CD4-positive, alpha-beta T cell treated with Interleukin-12 subunit alpha and Interleukin-12 subunit beta, for 1 hour (primary cell): ENCODE measurements at places on chromosomes 3 and 15.

DNA sequence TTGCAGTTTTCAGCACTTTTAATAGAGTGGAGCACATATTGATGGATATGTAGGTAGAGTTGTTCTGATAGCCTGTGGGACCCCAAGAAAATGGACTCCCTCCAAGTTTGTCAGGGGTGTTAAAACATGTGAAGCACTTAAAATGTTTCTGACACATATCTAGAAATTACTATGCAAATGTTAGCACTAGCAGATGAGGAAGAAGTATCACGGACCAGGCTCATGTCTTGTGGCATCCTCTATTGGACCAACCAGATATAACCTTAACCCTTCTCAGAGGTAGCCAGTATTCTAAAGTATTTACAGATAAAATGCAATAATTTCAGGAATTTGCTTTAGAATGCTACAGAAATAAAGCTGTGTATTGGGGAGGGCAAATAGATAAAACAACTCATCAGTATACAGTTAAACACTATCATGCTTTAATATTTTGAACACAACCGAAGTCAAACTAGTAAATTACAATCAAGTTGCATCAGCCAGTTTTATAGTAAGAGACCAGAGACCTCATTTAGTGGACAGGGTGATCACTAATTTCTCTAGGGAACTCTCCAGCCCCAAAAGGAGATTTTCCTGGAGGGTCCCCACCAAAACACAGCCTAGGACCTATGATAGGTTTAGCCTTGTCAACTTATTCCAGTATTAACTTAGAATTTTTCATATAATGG, 57.2 kb upstream of the FBN1 start:
- no peak for DNase-seq

GRCh38 chr15:22888120-22888859, 49.8 kb downstream of the NIPA2 start:
- DNase-seq: no peak

GRCh38 chr3:8529181-8529637, 27.6 kb downstream of the LMCD1 start:
- no peak for DNase-seq

DNA sequence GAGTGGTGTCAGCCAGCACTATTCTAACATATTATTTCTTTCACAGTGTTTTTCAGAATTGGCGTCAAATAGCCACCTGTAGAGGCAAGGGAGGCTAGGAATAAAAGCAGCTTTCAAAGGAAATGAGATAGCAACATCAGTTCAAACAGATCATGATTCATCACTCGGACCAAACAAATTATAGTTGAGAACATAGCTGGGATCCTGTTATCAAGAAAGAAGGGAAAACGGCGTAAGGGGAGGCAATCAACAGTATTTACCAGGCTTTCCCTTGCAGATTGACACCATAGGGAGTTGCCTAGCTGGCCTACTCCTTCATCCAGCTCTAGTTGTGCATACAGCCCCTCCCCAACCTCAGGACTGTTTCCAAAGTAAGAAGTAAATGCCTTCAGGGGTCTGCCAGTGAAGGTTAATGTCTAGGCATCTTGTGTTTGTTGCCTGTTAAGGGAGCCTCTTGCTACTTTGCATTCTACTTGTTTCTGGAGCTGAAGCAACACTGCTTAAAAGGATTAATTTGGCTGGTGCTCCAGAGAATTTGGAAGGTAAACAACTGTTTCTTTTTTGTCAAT, 286.5 kb downstream of the NSUN3 start:
- no peak for DNase-seq

GRCh38 chr3:126295407-126295939, 61.7 kb downstream of the KLF15 start:
- DNase-seq: no peak

DNA sequence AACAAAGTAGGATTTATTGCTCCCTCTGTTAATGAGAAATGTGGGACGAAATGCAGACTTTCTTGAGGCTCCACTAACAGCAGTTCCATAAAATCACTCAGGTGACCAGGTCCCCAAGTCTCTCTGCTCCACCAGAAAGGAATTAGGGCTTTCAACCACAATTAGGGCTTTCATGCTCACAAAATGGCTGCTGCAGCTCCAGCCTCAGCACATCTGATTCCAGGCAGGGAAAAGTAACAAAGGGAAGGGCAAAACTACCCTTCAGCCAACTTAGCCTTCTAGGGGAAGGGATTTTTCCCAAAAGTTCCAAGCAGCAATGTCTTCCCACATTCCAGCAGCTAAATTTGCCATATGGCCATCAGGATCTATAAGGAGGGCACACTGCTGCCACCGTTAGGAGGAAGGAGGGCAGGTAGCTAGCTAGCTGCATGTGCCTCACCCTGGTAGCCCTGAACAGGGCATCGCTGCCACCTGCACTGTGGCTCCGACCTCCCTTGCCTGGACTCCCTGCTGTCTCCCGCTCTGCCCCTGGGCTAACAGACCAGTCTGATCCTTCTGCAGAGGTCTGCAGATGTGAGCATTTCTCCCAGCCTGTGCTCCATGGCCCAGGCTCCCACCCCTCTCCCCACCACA, 12.8 kb downstream of the CFAP100 start:
- no peak for DNase-seq

DNA sequence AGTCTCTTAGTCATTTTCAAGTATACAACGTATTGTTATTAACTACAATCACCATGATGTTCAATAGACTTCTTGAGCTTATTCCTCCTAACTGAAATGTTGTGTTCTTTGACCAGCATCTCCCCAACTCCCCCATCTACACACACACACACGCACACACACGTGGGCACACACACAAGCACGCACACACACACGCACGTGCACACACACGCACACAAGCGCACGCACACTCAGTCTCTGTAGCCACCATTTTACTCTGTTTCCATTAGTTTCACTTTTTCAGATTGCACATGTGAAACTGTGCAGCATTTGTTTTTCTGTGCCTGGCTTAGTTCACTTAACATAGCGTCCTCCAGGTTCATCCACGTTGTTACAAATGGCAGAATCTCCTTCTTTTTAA, 247.0 kb downstream of the XXYLT1 start:
- DNase-seq: no peak

DNA sequence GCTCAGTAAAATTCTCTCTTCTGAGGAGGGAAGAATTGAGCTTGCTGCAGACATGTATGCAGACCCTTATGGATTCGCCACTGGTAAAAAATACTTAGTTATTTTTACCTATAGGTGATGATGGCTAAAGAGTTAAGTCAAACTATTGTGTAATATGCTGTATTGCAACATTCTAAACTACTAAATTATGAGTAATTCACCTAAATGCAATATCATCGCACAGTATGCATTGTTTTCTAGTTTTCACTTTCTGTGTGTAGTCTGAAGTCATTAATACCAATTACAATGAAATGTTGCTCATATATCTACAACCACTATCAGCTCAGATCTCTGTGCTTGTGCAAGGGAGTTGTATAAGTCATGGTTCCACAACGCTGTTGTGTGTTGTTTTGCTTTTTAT, 48.7 kb upstream of the ROBO2 start:
- DNase-seq: no peak

DNA sequence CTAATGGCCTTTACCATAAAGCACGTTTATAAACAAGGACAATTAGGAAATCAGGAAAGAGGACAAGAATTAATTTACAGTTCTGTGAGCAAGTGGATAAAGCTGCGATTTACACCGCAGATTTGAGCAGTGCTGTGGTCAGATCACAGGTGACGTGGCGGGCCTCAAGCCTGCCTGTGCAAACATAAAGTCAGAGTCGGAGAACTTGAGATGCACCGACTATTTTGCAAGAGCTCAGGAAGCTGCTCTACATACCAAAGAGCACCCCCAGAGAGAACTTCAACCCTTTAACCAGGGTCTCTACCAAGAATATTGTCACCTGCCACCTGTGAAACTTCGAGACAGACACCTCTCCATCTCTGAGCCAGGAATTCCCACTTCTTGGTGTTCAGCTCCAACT, 35.7 kb downstream of the MECOM start:
- DNase-seq: no peak

GRCh38 chr3:172087198-172087597, 47.8 kb downstream of the FNDC3B start:
- no peak for DNase-seq

- peak; percentile 52 for DNase-seq
Observed at GRCh38 chr3:57169872-57170623, 4.9 kb upstream of the IL17RD start.

DNA sequence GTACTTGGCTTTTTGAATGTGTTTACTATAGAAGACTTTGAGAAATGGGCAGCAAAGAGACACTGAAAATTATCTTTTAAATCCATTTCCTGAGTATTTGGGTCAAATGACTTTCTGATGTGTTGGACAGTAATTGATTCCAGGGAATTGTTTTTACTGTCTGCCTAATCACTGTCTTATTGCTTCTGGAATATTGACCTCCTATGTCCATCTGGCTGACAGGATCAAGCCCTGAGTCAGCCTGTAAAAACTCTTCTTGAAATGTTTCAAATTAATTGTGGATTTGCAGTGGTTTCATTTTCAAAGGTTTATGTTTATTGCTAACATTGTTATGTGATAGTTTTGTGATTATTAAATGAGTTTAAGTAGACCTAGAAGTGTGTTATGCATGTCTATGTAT, 50.6 kb upstream of the MLF1 start:
- no peak for DNase-seq

DNA sequence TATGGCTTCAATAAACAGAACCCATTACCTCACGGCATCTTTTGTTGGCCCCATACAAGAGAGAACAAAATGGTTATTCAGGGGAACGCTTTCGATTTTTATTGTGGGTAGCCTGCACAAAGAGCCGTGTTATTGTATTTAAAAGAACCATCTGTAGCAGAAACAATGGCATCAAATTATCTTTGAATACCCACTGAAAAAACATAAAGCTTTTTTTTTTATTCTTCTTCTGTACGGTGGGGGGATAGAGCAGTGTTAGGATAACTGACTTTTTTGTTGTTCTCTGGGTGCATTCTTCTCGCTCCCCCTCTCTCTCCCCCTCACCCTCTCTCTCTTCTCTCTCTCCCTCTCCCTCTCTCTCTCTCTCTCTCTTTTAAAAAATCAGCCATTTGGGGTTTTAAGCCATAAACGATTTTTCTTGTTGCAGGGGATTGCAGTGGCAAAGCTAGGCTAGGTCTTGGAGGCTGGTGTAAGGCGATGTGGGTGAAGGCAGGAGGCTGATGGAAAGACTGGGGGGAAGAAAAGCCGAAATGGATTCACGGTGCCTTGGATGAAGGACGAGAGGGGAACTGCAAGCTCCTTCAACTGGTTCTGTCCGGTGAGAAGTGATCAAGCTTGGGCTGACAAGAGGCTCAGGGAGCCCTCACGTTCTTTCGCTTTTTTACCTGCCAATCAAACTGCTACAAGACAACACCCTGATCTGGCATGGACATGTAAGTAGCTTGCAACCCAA, 12.4 kb upstream of the SOX2 start:
- DNase-seq: no peak

- no peak for DNase-seq
Observed at GRCh38 chr3:194046531-194046930, 89.4 kb upstream of the HES1 start.

DNA sequence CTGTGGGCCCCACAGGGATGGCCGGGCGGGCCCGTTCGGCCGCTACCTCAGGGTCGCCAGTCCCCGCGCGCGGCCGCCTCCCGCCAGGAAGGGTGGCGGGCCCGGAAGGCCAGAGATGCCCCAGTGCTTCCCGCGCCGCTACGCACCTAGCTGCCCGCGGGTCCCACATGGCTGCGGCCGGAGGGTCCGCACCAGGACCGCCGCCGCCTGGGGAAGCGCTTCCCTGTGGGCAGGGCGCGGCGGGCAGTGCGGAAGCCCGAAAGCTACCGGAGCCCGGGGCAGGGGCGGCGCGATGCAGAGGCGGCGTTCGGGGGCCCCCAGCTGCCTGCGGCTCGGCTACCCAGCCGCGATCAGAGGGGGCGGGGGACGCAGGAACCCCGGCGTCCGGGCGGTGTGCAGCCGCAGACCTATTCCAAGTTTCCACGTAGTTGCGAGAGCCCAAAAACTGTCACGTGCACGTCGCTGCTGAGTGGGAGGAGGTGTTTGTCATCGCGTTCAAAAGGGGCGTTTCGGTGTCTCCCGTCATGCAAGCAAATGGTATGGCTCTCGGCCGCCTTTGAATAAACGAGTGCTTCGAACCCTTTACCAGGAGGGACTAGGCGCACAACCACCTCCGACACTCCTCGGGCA, at the start of gene TRANK1:
Gene TRANK1 (minus strand): TSS at position 414 of the 630 bp plus-strand sequence. CDS start 245 bp downstream, at position 169.
- DNase-seq: peak; percentile 86

DNA sequence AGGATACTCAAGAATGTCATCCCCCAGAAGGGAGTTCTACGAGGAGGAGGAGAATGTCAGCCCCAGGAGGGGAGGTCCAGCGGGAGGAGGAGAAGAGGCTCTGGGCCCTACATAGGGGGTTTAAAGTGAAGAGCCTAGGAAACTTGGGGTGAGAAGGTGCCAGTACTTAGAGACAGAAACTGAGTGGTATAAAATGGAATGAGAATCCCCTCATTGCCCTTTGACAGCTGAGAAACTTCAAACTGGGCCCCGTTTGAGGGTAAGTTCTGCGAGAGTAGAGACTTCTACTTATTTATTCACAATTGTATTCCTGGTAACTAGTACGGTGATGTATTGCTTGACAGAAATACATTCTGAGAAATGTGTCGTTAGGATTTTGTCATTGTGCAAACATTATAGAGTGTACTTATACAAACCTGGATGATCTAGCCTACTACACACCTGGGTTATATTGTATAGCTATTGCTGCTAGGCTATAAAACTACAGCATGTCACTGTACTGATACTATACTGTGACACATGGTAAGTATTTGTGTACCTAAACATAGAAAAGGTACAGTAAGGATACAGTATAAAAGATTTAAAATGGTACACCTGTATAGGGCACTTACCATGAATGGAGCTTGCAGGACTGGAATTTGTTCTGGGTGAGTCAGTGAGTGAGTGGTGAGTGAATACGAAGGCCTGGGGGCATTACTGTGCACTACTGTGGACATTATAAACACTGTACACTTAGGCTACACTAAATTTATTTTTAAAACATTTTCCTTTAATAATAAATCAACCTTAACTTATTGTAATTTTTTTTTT, 62.0 kb downstream of the TSC22D2 start:
- DNase-seq: no peak

DNA sequence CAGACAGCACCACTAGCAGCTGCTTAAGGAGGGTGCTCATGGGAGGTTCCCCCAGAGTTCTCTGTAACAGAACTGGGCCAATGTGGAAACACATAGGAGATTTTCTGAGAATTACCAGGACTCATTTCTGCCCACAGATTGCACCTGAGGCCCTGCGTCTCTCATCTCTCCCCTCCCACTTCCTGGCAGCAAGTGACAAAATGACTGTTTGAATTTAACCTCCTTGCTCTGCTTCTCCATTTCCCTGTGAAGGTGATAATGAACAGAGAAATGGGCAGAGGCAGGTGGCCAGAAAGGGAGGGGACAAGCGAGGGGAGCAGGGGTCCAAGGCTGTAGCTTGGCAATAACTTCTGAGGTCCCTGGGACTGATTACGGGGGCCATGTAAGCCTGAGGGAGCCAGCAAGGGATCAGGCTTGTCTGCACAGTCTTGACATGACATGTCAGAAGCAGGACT, 8.0 kb downstream of the EPHB1 start:
- no peak for DNase-seq
